CD4-positive, alpha-beta T cell treated with Interleukin-4 for 1 hour (primary cell): ENCODE measurements at places on chromosomes 11 and 22.

GRCh38 chr22:39388261-39389011 lies 11.1 kb upstream of the TAB1 start:
- peak; percentile 89 for DNase-seq

DNA sequence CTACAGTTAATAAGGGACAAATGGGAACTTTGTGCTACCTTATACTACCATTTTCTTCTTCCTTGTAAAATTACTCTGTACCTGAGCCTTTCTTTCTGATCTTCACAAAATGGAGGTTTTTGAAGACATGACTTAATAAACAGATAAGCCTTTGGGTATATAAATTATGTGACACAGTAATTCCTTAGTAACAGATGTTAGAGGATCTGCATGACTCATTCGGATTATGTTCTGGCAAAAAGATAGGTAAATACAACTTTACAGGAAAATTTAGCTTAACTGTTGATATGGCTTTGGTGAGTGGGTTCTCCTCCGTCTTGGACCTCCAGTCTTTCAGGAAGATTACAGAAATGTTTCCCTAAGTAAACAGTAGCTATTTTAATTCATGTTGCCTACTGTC lies 61.8 kb downstream of the BID start:
- no peak for DNase-seq

GRCh38 chr11:67349036-67349435 lies 4.3 kb downstream of the POLD4 start:
- no peak for DNase-seq

DNA sequence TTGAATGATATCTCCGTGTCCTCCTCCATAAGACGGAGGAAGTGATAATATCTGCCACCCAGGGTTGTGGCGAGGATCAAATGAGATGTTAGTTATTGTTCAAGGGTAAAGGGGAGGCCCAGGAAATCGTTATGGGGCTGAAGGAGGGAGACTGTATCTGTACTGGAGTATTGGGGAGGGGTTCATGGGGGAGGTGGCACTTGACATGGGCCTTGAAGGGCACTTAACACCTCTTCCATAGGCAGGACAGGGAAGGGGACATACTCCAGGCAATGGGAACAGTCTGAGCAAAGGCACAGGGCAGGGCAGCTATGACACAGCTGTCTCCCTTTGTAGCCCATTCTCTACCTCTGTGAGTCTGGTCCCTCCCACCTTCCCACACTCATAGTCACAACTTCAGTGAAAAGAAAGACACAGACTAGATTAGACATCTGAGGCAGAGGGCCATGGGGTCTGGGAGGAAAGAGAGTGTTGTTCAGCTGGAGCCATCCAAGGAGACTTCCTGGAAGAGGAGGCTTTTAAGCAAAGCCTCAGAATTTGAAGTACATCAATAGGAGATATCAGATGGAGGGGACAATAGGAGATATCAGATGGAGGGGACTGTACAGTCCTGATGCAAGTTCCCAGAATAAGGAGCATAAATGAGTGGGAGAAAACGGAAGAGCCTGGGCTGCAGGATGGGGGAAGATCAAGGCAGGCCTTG lies 15.8 kb upstream of the DGKZ start:
- peak; percentile 66 for DNase-seq

GRCh38 chr22:38025514-38025913 lies 31.7 kb upstream of the PICK1 start:
- no peak for DNase-seq

- no peak for DNase-seq
These were observed 26.6 kb upstream of the CABP7 start for GRCh38 chr22:29693161-29693560.
